ENCODE measurements at places on chromosomes 7 and 10.

GRCh38 chr10:13386021-13386420 lies 37.9 kb upstream of the SEPHS1 start:
- DNase-seq, result no peak

DNA sequence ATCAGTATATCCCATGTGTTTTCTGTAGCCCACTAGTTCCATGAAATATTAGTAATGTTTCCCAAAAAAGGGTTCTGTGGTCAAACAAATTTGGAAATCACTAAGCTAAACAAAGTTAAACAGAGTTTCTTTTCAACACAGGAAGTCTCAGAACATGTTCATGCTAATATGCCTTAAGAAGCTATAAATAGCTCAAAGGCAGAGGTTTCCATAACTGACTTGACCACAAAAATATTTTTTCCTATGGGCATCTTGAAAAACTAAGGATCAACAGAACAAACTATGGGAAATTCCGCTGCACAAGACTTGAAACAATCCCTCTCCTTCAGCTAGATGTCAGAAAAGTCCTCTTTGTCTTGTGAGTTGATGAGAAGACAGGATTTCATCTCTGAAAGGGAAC lies 59.7 kb downstream of the SEM1 start:
- DNase-seq, result no peak

GRCh38 chr7:149141893-149142292 lies 5.4 kb upstream of the ZNF398 start:
- no peak for DNase-seq

- no peak for DNase-seq
These were observed 31.2 kb downstream of the RAB18 start for GRCh38 chr10:27535317-27535716.

- DNase-seq, result no peak
These were observed 100.8 kb downstream of the PRTFDC1 start for GRCh38 chr10:24851629-24852028.

GRCh38 chr10:44913350-44914081 lies 2.4 kb downstream of the TMEM72 start:
- DNase-seq, result no peak

GRCh38 chr7:36884351-36884750 lies 160.1 kb upstream of the AOAH start:
- no peak for DNase-seq

Measured in thoracic aorta (tissue), 2 donors.